GM04504 (cell line): ENCODE measurements at places on chromosomes 4 and X.

- peak; percentile 53 for DNase-seq
These were observed 605.9 kb upstream of the DIPK2B start for GRCh38 chrX:45806410-45807121.

DNA sequence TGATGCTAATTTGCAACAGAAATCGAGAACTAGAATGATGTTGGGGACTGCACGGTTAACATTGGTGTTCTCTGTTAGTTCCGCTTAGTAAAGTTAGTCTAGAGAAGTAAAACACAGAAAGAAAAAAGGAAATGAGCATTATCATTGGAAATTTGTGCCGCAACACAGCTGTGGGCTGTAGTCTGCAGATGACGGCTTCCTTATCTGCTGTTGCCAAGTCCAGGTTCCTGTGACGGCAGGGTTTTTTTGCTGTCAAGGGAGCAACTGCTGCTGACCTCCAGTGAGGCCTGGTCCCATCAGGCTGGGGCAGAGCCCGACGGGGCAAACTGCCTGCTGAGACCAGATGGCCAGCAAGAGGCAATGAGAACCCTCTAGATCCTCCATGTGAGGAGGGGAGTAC, 38.9 kb upstream of the PHEX start:
- no peak for DNase-seq

DNA sequence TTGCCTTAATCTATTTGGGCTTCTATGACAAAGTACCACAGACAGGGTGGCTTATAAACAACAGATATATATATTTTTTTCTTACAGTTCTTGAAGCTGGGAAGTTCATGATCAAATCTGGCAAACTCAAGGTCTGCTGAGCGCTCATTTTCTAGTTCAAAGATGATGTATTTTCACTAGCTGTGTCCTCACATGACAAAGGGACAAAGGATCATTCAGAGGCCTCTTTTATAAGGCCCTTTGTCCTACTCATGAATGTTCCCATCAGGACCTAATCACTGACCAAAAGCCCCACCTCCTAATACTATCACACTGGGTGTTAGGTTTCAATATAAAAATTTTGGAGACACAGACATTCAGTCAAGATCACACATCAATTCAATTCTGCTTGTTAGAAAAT, 2025.2 kb downstream of the PCDH7 start:
- no peak for DNase-seq

- no peak for DNase-seq
These were observed 413.6 kb downstream of the TRIML1 start for GRCh38 chr4:188552741-188553275.

GRCh38 chr4:73230865-73231517, 27.6 kb downstream of the ANKRD17 start:
- DNase-seq: no peak

- no peak for DNase-seq
These were observed 204.6 kb upstream of the SLIT2 start for GRCh38 chr4:20046931-20047677.

- DNase-seq: peak; percentile 59
These were observed 18.8 kb upstream of the TMSB4X start for GRCh38 chrX:12955882-12956703.

- no peak for DNase-seq
These were observed 147.9 kb upstream of the CTSO start for GRCh38 chr4:156101571-156101970.

GRCh38 chrX:45445745-45446412, 245.2 kb upstream of the DIPK2B start:
- DNase-seq: peak; percentile 72

DNA sequence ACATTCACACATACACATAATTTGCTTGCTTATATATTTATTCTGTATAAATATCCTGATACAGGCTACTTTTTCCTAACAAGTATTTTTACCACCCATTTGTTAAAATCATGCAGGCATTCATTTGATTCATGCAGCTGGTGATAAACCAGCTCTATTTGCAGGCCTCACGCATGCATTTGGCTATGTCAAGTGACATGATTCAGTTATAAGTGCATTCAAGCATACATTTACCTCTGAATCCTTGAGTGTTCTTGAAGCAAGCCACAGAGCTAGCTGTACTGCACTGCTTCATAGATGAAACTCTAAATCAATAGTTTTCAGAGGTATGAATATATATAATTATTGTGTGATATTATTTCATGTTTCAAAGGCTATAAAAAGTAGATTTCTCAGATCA, 544.0 kb upstream of the AGA start:
- DNase-seq: no peak

- DNase-seq: no peak
These were observed 52.8 kb upstream of the GPC4 start for GRCh38 chrX:133468051-133468450.

- DNase-seq: no peak
These were observed 48.6 kb downstream of the MAGEA9 start for GRCh38 chrX:149830192-149830873.

GRCh38 chrX:70479247-70479921, 34.7 kb downstream of the DLG3 start:
- DNase-seq: peak; percentile 51

DNA sequence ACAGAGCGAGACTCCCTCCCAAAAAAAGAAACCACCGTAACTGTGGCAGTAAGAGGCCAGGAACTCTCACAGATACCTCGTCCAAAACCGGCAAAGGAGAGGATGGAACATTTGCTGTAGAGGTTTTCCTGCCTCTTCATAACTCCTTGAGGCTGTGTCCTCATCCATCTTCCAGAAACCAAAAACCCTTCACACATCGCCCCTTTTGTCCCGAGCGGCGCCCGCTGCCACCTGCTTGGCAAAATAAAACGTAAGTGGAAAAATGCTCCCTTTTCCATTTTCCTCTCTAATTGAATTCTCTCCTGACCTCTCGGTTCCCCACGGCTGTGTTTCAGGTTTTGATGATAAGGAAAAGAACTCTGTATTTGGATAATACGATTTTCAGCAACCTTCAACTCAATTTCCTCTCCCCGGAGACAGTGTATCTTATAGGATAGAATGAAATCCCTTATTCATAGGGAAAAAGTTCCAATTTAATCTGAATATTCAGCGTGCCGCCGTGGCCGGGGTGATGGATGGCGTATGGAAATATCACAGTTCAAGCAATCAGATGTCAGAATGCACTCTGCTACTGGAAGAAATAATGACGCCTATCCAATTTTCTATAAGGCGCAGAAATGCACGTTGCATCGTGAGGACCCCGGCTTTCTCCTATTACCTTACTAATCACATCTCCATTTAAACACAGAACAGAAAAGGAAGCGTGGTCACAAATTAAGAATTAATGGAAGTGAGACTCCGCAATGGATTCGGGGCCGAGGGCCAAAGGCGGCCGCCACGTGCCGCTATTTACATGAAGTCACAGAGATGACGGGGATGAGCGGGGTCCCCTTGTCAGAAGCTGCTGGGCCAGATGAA, 5.2 kb upstream of the PPP2R3B start:
- no peak for DNase-seq

DNA sequence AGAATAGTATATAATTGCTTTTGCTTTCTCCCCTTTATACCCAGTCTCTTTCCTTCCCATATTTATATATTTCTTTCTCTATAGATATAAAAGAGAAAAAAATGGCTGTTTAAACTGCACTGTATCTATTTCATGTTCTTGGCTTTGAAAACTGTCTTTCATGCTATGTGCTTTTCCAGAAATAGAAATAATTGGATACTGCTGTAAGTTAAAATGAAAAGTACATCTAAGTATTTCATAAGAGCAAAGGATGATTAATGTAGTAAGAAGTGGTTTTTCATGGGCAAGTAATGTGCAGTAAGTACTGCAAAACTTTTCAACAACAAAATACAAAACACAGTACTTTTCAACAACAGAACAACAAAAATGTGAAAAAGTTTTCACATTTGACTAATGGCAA, 237.9 kb downstream of the SNCA start:
- DNase-seq: no peak

- no peak for DNase-seq
These were observed 207.5 kb downstream of the REPS2 start for GRCh38 chrX:17154001-17154400.

GRCh38 chr4:25033526-25033925, 2.8 kb upstream of the LGI2 start:
- DNase-seq: no peak

DNA sequence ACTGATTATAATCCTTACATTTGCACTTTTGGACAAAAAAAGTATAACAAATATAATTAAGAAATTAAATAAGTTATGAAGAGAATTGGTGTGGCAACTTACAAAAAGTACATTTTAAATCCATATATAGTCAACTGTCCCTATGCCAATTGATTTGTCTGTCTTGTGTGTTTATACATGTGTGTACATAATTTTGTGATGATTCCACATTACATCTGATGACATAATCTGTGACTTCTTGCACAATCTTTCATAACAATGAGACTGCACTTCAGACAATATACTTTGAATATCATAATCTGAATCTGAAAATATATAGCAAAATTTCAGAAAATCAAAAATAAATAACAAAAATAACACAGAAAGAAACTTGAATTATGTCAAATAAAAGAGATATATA, 953.4 kb downstream of the FAT4 start:
- no peak for DNase-seq

GRCh38 chr4:159010563-159011260, 92.2 kb upstream of the RAPGEF2 start:
- DNase-seq: peak; percentile 88

GRCh38 chr4:2820216-2820982, 23.2 kb upstream of the ADD1 start:
- DNase-seq: no peak

DNA sequence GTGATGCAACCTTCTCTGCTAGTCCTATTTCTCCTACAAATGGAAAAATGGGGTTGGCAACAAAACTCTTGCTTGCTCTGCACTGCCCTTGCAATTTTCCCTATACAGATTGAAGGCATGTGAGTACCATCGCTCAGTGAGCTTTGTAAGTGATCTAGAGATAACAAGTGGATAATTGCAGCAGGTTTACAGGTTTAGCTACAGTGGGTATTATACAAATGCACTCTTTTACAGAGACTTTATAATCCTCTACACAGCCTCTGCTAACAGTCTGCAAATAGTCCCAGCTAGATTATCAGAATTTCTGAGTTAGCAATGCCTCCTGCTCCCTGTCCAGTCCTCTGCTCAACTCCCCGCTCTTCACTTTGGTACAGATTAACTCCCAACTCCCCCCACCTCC, 11.1 kb downstream of the LEF1 start:
- DNase-seq: no peak

GRCh38 chr4:11487868-11488544, 59.3 kb upstream of the HS3ST1 start:
- DNase-seq: no peak

GRCh38 chr4:988726-989721, 2.2 kb downstream of the IDUA start:
- no peak for DNase-seq

- DNase-seq: no peak
These were observed 215.9 kb downstream of the MID1 start for GRCh38 chrX:10404436-10404835.

DNA sequence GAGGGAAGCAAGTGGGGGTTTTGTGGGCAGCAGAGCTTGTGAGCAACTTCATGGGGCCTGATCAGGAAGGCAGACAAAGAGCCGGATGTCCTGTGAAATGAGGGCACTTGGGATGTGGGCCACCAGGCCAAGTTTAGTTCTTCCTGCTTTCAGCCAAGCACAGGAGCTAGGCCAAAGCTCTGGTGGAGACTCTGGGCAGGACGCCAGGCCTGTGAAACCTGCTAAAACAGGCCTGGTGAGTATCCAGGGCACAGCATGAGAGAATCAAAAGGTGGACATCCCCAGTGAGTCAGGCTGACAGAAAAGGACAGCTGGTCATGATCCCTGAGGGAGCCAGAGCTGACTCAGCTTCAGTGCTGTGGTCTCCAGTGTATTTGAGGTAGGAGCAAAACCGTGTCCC, 95.7 kb downstream of the NPNT start:
- peak; percentile 92 for DNase-seq

- DNase-seq: no peak
These were observed 34.7 kb downstream of the RTL3 start for GRCh38 chrX:78624426-78624825.

DNA sequence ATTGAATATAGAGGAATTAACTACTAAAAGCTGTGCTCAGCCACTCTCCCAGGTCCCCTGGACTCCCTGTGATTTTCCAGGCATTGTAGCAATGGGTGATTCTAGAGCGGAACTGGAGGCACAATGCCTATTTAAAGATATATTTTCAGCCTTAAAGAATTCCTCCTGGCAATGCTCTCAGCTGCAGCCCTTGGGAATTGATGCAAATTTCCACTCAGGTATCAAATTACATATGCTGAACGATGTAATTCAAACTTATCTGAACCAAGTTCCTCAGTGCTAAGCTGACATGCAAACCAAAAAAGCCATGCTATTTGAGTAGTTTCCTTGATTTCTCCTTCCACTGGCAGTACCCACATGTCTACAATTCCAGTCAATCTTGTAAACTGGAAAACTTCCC, 86.3 kb upstream of the GABRA3 start:
- no peak for DNase-seq

- DNase-seq: no peak
These were observed 417.4 kb downstream of the TMA16 start for GRCh38 chr4:163911891-163912290.

DNA sequence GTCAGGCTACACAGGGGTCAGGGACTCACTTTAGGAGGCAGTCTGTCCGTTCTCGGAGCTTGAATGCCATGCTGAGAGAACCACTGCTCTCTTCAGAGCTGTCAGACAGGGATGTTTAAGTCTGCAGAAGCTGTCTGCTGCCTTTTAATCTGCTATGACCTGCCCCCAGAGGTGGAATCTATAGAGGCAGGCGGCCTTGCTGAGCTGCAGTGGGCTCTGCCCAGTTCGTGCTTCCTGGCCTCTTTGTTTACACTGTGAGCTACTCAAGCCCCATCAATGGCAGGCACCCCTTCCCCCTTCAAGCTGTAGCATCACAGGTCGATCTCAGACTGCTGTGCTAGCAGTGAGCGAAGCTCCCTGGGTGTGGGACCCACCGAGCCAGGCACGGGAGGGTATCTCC, 31.5 kb upstream of the UNC5C start:
- DNase-seq: no peak

DNA sequence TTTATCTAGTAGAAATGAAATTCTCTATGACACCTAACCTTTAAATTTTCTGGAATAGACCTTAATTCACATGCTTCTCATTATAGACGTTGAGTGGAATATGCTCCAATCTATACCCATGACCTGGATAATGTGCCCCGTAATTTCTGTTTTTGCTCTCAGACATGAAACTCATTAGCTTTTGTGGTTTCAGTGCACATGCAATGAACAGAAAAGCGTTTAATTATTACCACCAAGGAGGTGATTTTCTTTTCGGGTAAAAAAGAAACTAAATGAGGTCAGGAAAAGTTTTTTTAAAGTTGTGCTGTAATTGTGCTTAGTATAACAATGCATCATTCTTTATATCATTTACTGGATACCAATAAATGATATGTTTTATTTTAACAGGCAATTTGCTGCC, 1703.9 kb upstream of the TENM3 start:
- DNase-seq: no peak
